Myocyte (in vitro differentiated cells): ENCODE measurements at places on chromosomes 7 and 10. TPM values are rescaled to one million over a fixed set of nuclear protein-coding genes. Genes with fewer than 3 reads are reported as not detected.
A peak's percentile ranks its signal among the peaks of the same experiment; 100 is the strongest.

Gene LBX1
- total RNA-seq = 11.7 and 14.1 TPM in 2 replicates

Gene PLEKHS1
- not detected in 2 replicates for total RNA-seq

Gene ITPRID1
- total RNA-seq = not detected in 2 replicates

Gene TMEM225B
- 1.2 and 1.4 TPM in 2 replicates for total RNA-seq

Gene GPC2
- 60.4 and 65.3 TPM in 2 replicates for total RNA-seq

DNA sequence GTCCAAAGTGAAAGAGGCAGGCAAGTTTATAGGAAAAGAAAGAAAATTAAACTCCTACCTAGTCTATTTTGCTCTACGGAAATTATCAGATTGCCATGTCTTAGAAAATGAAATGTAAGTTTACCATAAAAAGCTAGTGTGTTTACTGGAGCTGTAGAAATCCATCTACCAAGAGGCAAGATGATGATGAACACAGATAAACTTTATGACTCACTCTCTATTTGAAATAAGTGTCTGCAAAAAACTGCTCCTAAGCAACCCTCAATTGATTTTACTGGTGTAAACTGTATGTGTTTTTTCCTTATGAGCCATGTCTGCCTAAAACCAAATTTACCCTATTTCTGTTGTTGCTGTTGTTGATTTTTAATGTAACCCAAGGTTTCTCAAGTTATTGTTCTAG, 73.8 kb upstream of the TMEM106B start:
- DNase-seq = no peak

DNA sequence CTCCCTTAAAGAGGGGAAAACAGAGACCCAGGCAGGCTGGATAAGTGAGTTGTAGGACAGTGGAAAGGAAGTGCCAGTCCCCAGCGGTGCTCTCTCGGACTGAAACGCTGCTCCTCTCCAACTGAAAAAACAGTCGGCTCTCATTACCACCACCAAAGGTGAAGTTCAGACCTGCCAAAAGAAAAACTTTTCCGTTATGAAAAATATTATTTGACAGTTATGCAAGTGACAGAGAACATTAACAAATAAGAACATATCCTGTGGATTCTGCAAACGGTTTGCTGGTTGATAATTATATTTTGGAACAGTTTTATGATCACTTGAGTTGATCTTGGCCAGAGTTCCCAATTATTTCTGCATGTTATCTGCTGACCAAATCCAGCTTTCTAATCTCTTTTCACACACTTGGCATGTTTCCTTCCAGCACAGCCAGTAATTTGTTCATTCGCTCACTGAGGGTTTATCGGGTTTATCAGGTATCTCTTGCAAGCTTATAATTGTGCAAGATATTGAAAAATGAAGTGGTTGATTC, 82.6 kb downstream of the PTPRE start:
- DNase-seq = no peak

GRCh38 chr7:42250411-42250810, 13.4 kb upstream of the GLI3 start:
- no peak for DNase-seq

GRCh38 chr10:13271552-13272163, 28.2 kb downstream of the PHYH start:
- no peak for DNase-seq

DNA sequence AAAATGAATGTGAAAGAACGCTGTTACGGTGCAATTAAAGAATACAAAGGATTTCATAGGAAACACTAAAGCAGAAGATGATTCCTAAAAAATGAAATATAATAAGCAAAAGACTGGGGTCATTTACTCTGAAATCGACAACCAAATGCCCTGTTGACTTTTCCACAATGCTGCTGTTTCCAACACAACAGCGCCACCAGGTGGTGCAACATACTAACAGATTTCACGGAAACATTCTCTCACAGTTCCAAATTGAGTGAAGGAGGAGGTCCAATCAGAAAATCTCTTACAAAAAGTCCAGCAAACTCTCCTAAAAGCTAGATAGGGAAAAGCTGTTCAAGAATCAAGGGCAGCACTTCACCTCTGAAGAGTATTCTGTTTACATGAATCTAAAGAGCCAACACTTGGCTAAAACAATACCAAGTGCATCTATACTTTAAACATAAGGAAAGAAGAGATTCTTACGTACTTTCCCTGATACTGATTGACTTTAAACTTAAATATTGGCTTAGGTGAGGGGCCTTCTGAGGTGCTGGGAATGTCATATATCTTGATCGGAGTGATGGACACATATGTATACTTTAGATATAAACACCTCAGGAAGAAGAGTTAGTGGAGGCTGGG, 55.9 kb downstream of the UPF2 start:
- peak; percentile 83 for DNase-seq

DNA sequence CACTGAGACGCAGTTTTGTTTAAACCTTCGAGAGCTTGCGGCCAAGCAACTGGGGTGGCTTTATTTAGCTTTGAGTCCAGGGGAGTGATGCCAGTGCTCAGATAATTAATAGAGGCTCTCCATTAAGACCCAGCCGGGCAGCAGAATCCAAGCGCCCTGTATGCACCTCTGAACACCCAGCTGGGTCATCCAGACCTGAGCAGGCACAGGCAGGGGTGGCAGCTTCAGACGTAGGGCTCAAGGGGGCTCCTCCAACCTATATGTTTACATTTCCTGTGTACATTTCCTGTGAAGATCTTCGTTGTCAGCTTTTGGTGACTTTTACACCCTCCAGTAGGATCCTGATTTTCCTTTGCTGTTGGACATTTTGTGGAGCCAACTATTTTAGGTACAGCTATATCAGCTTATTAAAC, 719.5 kb downstream of the LRMDA start:
- DNase-seq = no peak

GRCh38 chr10:17585016-17585415, 32.2 kb downstream of the HACD1 start:
- DNase-seq = no peak

- no peak for DNase-seq
Observed at GRCh38 chr7:114109304-114109703, 190.5 kb upstream of the PPP1R3A start.

DNA sequence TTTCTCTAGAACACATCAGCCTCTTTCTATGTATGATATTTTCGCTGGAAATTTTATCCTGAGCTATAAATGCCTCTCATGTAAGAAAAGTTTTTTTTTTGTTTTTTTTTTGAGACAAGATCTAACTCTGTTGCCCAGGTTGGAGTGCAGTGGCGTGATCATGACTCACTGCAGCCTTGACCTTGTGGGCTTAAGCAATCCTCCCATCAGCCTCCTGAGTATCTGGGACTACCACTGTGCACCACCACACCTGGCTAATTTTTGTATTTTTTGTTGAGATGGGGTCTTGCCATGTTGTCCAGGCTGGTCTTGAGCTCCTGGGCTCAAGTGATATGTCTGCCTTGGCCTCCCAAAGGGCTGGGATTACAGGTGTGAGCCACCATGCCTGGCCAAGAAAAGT, 80.4 kb downstream of the ADK start:
- no peak for DNase-seq

DNA sequence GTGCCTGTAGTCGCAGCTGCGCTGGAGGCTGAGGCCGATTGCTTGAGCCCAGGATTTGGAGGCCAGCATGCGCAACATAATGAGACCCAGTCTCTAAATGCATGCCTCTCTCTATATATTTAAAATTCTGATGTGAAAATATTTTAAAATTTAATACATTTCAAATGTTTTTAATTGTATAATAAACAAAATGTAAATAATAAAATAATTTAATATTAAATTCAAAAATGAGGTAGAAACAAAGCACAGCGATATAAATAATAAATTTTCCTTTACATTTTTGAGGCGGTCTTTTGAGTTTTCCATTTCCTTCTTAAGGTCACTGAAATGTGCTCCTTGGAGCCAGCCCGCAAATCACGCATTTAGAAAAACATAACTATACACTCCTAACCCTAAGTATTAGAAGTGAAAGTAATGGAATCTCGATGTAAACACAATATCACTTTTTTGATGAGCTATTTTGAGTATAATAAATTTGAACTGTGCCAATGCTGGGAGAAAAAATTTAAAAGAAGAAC, 523 bp upstream of the CDK1 start:
- no peak for DNase-seq

DNA sequence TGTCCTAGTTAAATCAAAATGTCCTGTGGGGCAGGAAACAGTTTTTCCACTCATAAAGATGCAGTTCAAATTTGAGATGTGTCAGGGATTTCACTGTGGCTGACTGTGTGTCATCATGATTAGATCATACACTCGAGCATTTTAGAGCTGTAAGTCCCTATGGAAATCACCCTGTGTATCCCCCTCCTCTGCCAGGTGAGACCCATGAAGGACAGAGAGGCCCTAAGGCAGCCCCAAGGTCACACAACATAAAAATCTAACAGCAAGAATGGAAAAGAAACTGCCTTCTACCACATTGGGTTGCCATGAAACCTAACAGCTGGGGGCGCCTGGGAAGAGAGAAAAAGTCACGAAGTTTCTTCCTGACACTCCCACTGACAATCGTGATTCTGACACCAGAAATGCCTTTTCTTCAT, 135.8 kb downstream of the KCNMA1 start:
- no peak for DNase-seq

DNA sequence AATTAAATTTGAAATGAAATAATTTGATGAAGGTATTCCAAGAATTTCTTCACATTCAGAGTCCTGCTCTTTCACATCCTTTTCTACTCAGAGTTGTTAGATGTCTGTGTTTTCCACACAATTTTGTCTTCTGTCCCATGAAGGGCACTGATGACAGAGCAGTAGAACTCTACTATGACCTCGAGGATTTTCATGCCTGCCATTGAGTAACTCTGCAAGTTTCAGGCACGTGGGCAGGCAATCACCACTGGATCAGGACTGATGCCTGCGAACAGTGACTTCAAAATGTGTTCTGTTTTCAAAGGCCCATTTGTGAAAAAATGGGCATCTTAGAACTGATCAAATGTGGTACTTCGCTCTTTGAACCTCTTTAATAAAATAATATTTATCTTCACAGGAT, 91.1 kb downstream of the CDK6 start:
- DNase-seq = no peak

GRCh38 chr10:98832738-98833137, 386.0 kb upstream of the HPS1 start:
- DNase-seq = no peak

- no peak for DNase-seq
Observed at GRCh38 chr10:4250587-4250887, 465.5 kb upstream of the KLF6 start.

DNA sequence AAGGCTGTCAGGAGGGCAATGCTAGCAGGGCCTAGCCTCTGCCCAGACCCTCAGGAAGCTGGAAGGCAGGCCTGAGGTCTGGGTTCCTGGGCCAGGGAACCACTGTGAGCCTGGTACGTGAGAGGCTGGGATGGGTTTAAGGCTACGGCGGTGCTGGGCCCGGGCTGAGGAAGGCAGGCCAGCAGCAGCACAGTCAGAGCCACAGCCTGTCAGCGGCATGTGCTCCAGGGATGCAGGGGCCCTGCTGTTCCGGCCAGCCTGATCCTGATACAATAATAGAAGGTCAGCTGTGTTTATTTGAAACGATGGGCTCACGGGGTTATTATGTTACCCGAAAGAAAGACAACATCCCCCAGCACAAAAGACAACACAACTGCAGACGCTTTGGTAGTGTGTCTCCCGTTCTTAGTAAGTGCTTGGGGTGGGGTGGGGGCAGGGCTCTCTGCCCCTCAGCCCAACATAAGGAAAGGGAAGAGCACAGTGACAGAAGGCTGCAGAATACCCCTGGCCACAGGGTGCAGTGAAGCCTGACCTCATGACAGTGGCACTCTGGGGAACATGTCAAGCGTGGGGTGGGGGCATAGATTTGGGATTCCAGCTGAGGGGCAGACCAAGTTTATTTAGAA, 95.0 kb downstream of the COL13A1 start:
- DNase-seq = peak; percentile 77
